ENCODE measurements at places on chromosomes 16 and 17.

- DNase-seq, result no peak
Measured at GRCh38 chr17:38918916-38919315, 6.5 kb upstream of the LASP1NB start.

- no peak for DNase-seq
Measured at GRCh38 chr16:67537636-67538591, 9.3 kb downstream of the RIPOR1 start.

GRCh38 chr17:39822051-39822451 lies 42.1 kb downstream of the IKZF3 start:
- no peak for DNase-seq

- no peak for DNase-seq
Measured at GRCh38 chr16:67415872-67416793, at the start of gene ZDHHC1. ZDHHC1 (minus strand) TSS chr16:67416477; CDS start chr16:67407775, 8,702 bp downstream.

DNA sequence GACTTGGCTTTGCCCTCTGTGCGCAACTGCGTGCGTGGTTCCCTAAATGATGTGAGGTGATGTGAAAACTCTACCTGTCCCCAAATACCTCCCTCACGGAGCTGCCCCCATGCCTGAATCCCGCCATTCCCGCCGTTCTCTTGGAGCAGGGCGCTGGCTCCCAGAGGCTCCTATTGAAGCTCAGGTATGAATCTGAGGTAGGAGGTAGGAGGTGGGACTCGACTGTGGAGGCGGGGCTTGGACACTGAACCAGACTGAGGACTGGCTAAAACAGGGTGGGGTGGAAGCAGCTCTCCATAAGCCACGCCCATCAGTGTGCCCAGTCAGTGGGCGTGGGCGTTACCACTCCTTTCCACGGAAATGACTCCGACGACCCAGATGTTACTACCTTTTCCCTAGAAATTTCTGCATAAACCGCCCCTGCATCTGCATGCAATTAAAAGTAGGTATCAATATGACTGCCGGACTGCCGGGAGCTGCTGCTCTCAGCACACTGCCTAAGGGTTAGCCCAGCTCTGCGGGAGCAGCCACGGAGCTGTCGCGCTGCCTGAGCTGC lies 41.0 kb downstream of the FOXL1 start:
- no peak for DNase-seq

- no peak for DNase-seq
Measured at GRCh38 chr17:66995944-66996343, 31.4 kb downstream of the CACNG4 start.

- no peak for DNase-seq
Measured at GRCh38 chr17:59355702-59356325, 24.4 kb downstream of the YPEL2 start.

- DNase-seq, result no peak
Measured at GRCh38 chr16:56005958-56006357, 130.8 kb upstream of the CES5A start.

DNA sequence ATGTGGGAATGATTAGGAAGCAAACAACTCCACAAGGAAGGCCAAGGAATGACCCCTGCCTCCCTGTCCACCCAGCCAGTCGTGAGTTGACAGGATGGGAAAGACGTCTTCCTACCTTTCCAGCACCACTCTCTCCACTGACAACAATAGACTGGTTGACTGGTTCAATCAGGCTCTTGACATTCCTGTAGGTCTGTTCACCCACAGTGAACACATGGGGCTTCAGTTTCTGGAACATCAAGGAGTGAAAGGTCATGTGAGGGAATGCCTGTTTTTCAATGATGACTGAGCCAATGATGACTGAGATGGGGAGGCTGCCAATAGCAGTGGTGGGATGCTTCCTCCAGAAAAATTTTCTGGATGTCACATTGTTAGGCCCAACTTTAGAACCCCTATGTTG lies 9.6 kb downstream of the MYO19 start:
- DNase-seq, result no peak

DNA sequence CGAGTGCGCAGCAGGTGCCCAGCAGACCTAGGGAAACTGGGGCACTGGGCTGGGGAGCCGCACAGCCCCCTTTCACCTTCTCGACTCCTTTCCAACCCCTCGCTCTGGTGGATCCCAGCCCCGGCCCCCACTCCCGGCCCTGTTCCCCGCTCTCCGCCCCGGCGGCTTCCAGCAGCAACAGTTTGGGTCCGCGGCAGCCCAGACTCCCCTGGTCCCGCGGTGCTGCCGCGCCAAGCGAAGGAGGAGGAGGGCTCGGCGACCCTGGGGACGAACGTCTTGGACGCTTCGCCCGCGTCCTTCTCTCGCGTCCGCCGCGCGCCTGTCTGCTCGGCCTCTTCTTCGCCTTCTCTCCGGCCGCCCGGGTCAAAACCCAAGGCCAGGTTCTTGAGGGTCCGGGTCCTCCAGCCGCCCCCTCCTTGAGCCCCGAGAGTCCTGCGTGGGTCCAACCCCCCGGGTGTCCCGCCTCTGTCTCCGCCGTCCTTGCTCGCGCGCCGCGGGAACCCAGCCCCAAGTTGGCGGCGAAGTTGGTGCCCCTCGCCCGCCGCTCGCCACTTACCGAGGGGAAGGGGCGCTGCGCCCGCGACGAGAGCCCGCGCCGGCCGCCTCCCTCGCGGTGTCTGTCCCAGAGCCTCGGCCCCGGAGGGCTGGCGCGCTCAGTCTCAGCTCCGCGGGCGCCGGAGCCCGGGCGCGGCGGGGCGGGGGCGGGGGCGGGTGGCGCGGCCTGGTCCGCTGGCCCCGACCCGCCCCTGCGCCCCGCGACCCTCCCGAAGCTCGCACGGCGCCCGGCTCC lies 1.4 kb upstream of the GRIN2C start:
- no peak for DNase-seq

DNA sequence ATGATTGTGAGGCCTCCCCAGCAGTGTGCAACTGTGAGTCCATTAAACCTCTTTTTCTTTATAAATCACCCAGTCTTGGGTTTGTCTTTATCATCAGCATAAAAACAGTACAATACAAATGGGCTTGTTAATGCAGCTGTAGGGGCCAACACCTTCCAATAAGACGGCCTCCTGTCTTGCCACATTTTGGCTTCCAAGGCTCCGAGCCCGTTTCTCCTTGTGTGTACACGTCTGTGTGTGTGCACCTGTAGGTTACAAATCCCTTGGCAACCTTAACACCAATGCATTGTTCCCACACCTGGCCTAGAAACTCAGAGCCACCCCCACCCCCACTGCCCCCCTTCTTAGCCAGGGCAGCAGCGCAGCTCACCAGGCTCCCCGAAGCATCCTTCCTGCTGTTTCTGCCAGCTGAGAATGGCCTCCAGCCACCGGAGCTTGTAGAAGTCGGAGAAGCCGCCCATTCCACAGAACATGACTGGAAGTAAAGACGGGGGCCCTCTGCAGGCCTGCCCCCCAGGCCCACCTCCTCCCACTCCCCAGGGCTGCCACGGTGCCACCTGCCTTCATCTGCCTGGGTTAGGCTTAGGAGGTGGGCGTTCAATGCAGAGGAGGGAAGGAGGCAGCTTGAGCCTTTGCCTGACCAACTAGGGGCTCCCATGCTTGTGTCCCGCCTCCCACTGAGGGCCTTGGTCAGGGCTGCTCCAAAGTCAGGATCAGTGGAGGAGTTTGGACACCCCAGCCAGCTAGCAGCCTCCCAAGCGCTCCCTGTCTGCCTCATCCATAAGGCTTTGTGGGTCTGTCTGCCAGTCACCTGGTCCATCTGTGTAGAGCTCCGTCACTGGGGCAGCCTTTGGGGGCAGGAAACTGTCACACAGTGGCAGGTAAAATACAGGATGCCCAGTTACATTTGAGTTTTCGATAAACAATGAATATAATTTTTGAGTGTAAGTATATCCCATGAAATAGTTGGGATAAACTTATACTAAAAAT lies 10.6 kb downstream of the C16orf89 start:
- no peak for DNase-seq

DNA sequence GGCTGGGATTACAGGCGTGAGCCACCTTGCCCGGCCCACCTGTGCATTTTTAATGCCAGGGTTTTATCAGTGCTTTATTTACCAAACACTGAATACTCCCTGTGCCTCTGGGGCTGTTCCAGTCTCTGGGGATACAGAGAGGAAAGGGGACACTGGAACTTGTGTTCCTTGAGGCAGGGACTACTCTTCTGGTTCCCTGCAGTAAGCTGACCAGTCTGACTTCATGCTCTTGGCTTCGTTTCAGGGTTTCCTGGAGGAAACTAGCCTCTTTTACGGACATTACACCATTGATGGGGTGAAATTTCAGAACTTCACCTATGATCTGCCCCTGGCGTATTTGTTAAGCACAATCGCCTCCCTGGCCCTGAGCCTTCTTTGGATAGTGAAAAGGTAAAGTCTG lies 37.4 kb upstream of the COQ7 start:
- DNase-seq, result no peak

GRCh38 chr17:63196772-63197335 lies 230.8 kb downstream of the TANC2 start:
- DNase-seq, result no peak

GRCh38 chr17:75036643-75037268 lies 10.0 kb downstream of the ATP5PD start:
- no peak for DNase-seq

- DNase-seq, result no peak
Measured at GRCh38 chr17:44190481-44190880, 3.7 kb downstream of the TMUB2 start.

- DNase-seq, result no peak
Measured at GRCh38 chr16:30602616-30603277, 7.4 kb downstream of the ZNF689 start.

- no peak for DNase-seq
Measured at GRCh38 chr16:78122774-78123315, 23.4 kb downstream of the WWOX start.

DNA sequence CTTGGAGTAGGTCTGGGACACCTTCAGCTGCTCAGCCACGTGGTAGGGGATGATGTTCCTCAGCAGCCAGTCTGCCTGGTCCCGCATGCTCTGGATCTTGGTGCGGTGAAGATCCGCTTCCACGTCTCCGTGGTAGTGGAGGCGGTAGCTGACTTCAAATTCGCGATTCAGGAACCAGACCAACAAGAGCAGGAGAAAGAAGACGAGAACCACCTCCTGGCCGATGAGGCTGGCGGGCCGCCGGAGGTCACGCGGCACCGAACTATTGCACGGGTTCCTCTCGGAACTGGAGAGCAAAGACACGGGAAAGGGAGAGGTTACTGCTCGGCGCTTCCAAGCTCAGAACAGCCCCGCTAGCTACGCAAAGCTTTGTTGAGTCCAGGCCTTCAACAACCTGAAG lies 86.2 kb upstream of the CREBBP start:
- no peak for DNase-seq

GRCh38 chr16:50326835-50327465 lies 41.8 kb downstream of the BRD7 start:
- no peak for DNase-seq

DNA sequence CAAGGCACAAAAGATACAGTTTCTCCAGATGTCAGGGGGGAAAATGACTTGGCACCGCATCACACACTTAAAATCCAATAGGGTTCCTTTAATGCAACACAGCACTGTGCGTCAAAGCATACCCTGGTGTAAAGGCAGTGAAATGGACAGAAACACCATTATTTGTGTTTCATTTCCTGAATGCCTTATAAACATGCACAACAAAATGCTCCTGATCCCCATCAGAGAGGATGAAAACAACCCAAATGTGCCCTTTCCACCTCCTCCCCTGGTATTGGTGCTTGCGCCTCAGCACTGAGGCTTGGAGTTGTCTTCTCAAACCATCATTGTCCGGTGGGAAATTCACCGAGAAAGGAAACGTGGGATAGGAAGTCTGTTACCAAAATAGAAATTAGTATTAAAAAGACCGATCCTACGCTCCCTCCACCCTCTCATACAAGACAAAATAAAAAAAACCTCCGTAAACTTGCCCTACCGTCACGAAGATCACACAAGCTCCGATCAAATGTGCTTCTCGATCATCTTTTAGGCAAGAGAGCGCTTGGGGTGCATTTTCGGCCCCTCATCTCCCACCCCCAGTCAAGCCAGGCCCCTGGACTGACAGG lies 722 bp downstream of the CDC27 start:
- DNase-seq, result no peak

DNA sequence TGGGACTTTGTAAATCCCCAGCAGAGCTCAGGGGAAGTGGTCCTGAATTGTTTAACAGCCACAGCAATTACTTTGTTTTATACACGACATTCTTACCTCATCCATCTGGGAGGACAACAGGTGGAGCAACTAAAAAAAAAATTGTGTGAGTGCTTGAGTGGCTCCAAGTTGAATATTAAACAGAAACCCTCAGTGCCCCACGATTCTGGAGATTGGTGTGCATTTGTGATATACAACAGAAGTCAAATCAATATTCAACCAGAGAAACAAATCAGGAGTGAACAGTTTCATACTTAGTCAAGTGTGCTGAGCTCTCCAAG lies 204.8 kb downstream of the HAPSTR1 start:
- no peak for DNase-seq

- DNase-seq, result no peak
Measured at GRCh38 chr17:61385577-61386236, 13.9 kb upstream of the TBX2 start.

- no peak for DNase-seq
Measured at GRCh38 chr16:14564861-14565687, 65.0 kb downstream of the PARN start.

- DNase-seq, result no peak
Measured at GRCh38 chr17:50946223-50946890, 80.2 kb upstream of the TOB1 start.

DNA sequence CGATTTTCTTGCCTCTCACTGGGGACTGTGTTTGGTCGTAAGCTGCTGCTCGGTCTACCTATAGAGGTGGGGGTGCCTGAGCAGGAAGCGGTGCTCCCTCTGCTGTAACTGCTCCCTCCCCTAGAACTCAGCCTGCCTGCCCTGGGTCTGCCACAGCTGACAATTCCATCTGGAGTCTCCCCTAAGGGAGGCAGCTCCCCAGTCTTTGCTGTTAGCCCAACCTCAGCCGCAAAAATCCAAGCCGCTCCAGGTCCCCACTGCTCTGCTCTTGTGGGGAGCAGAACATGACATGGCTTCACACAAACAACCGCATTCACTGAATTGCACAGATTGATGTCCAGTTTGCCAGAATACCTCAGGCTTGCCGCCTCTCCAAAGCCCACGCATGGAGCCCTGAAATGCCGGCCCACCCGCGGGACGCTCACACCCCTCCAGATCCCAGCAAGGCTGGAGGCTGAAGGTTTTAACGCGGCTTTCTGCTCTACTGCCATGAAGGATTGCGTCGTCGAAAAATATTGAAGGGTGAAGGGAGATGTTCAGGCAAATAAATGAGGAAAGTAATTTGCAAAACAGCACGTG lies 221.5 kb upstream of the FOXF1 start:
- DNase-seq, result no peak

Measured in retinal pigment epithelial cell (primary cell).